Breast epithelium (tissue), 4 donors: ENCODE measurements at places on chromosomes 2 and 18. TPM values are rescaled to one million over a fixed set of nuclear protein-coding genes. Genes with fewer than 3 reads are reported as not detected.

DNA sequence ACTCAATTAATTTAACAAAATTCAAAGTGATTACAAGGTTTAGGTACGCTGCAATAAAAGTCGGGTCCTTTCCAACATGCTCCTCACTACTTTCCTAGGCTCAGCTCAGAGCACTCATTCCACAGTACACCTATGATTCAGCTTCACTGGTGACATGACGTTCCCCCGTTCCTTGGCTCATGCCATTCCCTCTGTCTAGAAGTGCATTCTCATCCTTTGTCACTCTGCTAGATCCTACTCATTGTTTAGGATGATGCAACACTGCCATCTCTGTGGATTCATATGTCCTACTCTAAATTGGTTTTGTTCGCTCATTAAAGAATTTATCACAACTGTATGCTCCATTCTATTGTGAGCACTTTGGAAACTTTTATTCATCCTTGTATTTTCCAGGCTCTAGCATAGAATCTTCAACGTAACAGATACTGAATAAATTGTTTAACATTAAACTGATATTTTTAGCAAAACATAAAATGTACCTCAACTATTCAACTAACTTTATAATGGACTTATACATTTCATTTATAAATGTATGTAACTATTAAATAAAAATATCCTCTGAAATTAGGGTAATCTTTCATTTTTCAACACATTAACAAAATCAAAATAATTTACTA, 78.6 kb downstream of the FAM228A start:
- no peak for DNase-seq

DNA sequence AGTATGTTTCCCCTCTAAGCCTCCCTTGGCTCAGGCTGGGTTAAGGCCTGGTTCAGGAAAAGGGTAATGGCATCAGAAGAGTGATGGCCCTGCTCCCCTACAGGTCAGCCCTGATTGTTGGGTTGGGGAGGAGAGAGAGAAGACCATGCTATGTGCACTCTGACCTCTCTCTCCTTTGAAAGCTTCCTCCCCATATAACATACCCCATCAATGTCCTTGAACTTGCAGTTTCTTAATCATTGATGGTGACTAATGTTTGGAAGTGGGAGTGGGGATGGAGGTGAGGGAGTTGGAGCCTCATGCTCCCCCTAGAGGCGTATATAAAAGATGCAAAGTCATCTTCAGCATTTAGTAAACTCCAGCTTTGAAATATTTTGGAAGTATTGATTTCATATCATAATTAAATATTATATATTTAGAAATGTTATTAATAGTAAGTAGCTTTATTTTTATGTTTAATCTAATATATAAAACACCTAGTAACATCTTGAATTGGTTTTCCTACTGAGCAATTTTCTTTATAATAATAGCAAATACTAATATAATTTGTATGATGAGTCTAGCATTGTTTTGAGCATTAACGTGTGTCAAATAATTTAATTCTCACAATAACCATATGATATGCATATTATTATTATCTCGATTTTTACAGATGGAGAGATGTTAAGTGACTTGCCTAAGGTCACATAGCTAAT, 8.8 kb downstream of the PLCL1 start:
- DNase-seq: no peak

GRCh38 chr2:51013079-51013932, 18.6 kb downstream of the NRXN1 start:
- peak; percentile 59 for DNase-seq

- DNase-seq: peak; percentile 51
Measured at GRCh38 chr2:68643011-68643873, at the start of gene PROKR1. TSS of gene PROKR1 (plus strand) at chr2:68643579. CDS start at chr2:68645822, 2,243 bp downstream.

DNA sequence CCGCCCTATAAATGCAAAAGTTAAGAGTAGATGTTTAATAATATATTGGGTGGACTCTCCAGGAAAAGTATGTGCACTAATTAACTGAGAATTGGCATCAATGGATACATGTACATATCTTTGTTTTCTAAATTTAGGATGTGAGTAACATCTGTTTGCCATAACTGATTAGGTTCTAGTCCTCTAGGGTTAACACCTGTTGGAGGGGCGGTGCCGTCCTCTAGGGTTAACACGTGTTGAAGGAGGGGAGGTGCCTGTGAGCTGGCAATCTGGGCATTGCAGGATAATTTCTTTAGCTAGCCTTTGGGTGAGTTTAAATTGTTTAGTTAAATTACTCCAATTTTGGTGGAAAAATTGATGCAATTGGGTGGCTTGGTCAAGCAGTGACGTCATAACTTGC, 30.9 kb downstream of the HTR2B start:
- no peak for DNase-seq

GRCh38 chr18:55763805-55764204, 175.8 kb upstream of the TCF4 start:
- no peak for DNase-seq

DNA sequence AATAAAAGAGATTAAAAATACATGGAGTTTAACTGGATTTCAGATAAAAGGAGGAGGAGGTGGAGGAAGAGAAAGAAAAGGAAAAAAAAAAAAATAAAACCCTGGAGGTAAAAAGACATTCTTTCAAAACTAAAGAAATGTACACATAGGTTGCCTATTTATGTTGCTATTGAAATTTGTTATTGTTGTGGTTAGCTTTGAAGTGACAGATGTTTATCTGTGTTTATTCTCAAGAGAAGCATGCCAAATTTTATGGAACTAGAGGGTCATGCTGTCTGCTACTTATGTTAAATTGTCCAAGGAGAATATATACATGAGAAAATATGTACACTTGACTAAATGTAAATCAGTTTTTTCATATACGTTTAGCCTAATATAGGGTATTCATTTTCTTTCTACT, 653.2 kb downstream of the DCDC2C start:
- no peak for DNase-seq

DNA sequence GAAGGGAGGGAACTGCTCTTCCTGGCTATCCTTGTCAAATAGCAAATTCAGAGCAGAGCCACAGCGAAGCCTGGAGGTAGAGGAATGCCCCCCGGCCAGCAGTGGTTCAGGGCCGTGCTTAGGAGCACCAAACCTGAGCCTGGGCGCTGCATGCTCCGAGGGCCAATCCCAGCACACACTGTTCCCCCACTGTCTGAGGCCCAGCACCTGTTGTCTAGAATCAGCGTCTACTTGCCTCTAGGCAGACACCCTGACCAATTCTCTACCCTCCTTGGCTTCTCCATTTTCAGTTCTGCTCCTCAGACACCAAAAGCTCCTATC, 177.6 kb upstream of the PKDCC start:
- DNase-seq: no peak

GRCh38 chr2:24836206-24836605, 43.0 kb downstream of the CENPO start:
- no peak for DNase-seq

- no peak for DNase-seq
Measured at GRCh38 chr2:219287580-219288265, 8.6 kb downstream of the DNAJB2 start.

GRCh38 chr2:187959821-187960220, 331.9 kb upstream of the GULP1 start:
- no peak for DNase-seq

- DNase-seq: no peak
Measured at GRCh38 chr2:51553476-51553875, 521.5 kb upstream of the NRXN1 start.

- DNase-seq: no peak
Measured at GRCh38 chr2:41123341-41123740, 671.5 kb upstream of the SLC8A1 start.

GRCh38 chr2:99998651-99999320, 143.6 kb downstream of the AFF3 start:
- DNase-seq: no peak

DNA sequence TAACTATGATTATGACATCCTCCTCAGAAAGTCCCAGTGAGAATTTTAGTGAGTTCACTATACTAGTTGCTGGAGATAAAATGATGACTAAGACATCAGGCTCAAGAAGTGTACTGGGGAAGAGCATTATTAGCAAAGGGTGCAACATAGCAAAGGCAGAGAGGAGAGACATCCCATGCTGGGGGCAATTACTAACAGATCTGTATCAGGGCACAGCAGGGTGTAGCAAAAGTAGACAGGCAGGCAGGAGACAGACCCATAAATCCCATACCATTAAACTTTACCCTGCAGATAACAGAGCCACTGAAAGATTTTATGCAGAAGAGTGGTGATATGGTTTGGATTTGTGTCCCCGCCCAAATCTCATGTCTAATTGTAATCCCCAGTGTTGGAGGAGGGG, 161.7 kb downstream of the SP3 start:
- no peak for DNase-seq

GRCh38 chr18:41886126-41886807, 68.8 kb upstream of the PIK3C3 start:
- DNase-seq: no peak

DNA sequence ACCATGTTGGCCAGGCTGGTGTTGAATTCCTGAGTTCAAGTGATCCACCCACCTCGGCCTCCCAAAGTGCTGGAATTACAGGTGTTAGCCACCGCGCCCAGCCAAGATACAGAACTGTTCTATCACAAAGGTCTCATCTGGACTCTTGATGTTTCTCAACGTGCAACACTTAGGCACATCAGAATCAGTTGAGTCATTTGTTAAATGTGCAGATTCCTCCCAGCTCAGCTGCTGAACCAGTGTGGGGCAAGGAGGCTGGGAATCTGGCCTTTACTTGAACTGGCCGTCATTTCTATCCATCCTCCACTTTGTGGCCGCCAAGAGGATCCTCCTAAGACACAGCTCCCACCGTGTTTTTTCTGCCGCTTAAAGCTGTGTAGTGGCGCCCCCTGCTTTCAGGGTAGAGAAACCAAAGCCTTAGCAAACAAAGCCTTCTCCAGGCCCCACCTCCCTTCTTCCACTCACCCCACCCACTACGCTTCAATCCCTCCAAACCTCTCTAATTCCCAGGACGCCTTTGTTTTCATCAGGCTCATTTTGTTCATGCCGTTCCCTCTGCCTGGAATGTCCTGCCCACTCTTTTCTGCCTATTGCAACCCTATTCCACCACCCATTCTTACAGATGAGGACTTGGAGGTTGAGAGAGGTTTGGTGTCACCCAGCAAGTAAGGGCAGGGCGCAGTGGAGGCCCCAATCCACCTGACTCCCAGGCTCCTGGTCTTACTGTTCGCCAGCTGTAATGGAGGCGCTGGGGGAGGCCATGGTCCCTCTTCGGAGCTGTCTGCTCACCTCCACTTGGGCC, 776 bp upstream of the SPEG start:
- no peak for DNase-seq

DNA sequence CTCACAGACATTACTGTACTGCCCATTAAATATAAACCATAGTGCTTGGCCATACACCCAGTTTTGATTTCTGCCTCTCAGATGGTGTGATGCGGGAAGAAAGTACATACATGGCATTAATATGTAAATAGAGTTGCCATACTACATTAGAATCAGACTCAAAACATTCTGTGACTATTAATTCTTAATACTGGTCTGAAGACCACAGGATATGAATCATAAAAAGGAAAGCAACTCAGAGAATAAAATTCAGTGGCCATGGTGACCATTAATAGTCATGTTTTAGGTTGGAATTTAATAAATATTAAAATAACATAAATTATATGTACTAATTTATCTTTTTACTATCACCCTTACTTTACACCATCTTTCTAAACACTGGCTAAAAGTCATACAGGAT, 33.0 kb upstream of the WDR75 start:
- DNase-seq: no peak

The TMEM163 gene
- 0.66 TPM for total RNA-seq

The SERPINB3 gene
- not detected for total RNA-seq

The NOL4 gene
- total RNA-seq: under 0.01 TPM

The LCT gene
- total RNA-seq: not detected

The C2orf15 gene
- 1.6 TPM for total RNA-seq

The ALLC gene
- total RNA-seq: not detected

The GPAT2 gene
- 5.9 TPM for total RNA-seq

The INHA gene
- not detected for total RNA-seq
